Stimulated activated CD4-positive, alpha-beta T cell treated with anti-CD3 and anti-CD28 coated beads, TNF-alpha, amount 100 ng/mL, for 4 hours (primary cell): ENCODE measurements at places on chromosomes 3 and 15.

- DNase-seq: no peak
Observed at GRCh38 chr3:166759736-166760513, 620.2 kb downstream of the ZBBX start.

- no peak for DNase-seq
Observed at GRCh38 chr15:47366884-47367283, 350.4 kb upstream of the SEMA6D start.

DNA sequence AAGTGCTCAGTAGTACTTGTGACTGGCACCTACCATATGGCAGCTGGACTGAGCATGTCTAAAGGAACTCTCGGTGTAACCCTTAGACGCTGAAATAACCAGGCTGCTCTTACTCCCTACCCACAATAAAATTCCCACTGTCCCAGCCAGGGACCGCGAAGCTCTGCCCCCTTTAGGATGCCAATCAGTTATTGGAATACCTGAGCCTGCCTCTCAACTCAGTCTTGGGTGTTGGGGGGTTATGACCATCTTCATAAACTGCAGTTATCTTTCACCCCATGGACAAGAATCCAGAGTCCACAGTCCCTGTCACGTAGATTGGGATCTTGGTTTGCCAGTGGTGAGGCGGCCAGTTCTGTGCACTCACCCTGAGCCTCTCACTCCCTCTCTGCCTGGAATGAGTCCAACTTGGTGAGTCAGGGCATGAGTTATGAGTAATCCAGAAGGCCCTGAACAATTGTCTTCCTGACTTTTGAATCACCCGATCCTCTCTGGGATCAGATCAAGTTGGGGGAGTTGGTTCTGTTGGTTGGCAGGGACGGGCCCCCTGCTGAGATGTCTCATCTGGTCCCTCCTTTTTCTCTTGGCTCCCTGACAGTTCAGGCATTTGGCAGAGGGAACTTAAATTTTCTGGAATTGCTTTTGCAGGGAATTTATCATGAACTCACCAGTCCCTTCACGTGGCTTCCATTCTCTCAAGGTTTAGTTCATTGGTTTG is 120.1 kb upstream of the UBE2E1 start:
- no peak for DNase-seq

GRCh38 chr3:183244219-183244618 is 8.8 kb upstream of the B3GNT5 start:
- DNase-seq: no peak

DNA sequence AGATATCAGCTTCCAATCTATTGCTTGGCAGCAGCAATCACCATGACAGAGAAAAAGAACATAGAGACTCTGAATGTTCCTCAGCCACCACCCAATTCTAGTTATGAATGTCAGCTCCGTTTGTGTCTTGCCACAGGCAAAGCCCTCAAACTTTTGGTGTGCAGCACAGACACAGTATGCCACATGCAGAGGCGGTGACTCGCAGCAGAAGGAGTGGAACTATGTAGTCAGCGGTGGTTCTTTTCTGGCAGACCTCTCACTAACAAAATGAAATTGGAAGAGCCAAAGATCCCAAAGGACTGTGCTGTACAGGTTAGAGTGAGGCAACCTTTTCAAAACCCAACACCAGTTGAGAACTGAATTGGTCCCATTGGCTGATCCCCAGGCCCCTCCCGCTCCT is 220.9 kb downstream of the SLC9A9 start:
- DNase-seq: no peak

- no peak for DNase-seq
Observed at GRCh38 chr3:143120716-143121240, 1.2 kb downstream of the CHST2 start.

- no peak for DNase-seq
Observed at GRCh38 chr15:80071652-80072051, 12.2 kb downstream of the ZFAND6 start.

DNA sequence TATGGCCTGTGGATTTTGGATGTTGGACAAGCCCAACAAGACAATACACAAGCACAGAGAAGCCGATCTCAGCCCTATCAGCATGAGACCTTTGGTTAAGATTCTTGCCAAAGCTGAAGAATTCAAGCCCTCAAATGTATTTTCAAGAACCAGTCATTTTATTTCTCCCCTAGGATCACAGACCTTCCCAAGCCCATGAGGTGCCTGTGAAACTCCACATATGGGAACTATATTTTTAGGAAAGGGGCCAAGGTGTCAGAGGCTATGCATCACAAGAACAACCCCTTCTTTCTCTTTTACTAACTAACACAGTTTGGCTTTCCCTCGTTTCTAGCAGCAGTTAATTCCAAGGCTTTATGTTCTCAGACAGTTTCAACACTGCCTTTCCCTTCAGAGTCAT is 364.5 kb downstream of the MAGI1 start:
- DNase-seq: no peak

DNA sequence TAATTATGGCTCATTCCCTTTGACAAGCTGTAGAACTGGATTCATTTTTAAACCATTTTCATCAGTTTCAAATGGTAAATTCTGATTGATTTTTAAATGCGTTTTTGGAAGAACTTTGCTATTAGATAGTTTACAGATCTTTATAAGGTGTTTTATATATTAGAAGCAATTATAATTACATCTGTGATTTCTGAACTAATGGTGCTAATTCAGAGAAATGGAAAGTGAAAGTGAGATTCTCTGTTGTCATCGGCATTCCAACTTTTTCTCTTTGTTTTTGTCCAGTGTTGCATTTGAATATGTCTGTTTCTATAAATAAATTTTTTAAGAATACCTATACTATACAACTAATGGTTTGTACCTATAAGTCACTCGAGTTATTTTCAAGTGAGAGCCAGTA is 62.7 kb downstream of the PXYLP1 start:
- no peak for DNase-seq

GRCh38 chr3:99674086-99674789 is 35.8 kb downstream of the COL8A1 start:
- no peak for DNase-seq

DNA sequence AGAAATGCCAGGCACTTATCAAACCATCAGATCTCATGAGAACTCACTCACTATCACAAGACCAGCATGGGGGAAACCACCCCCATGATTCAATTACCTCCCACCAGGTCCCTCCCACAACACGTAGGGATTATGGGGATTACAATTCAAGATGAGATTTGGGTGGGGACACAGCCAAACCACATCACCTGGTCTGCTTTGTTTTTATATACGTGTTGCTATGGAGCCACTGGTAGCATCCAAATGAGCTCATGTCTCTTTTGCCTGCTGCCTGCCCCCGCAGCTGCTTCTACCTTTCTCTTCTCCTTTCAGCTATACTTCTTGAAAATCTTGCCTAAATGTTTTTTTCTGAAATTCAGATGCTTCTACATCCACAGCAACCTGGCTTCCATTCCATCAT is 26.8 kb upstream of the PCOLCE2 start:
- DNase-seq: no peak

- no peak for DNase-seq
Observed at GRCh38 chr3:50161320-50161719, 6.2 kb downstream of the SEMA3F start.

- no peak for DNase-seq
Observed at GRCh38 chr15:73948396-73948795, 22.1 kb downstream of the LOXL1 start.

GRCh38 chr3:122064326-122064725 is 9.2 kb downstream of the CD86 start:
- no peak for DNase-seq

DNA sequence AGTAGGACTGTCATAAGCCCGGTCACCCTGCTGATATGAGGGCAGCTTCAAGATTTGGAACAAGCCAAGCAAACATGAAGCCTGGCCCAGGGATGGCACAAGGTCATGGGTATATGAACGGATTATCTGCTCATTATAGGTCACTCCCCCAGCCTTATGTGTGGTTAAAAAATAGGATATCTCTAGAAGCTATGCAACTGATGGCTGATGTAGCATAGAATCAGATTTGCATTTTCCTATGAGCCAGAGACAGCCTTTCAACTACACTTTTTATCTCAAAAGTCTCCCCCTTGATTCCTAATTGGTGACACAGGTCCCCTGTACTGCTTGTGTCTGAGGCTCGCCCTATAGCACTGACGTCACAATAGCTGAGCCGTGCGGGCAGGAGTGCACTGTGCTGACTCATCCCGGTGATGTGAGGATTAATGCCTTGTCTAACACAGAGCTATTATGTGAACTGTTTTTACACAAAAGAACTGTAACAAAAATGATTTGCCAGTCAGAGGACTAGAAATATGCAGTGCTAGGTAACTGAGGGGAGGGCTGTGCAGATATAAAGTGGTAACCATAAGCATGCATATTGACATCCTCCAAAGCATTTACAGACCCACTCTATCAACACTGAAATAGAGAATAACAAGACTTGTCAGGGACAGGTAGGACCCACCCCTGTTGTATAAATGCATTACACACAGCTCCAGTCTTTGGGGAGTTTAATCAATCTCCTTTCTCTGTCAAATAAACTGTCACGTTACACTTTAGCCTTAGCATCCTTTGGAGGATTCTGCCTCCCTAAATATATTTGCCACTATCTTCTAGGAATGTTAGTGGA is 204.9 kb downstream of the TIGIT start:
- DNase-seq: no peak

- DNase-seq: no peak
Observed at GRCh38 chr3:139517321-139518065, 22.0 kb downstream of the RBP1 start.

- DNase-seq: no peak
Observed at GRCh38 chr3:155079746-155080487, at the start of gene MME. TSS of gene MME (plus strand) at chr3:155080319. CDS start at chr3:155084168, 3,849 bp downstream.

GRCh38 chr15:82999905-83000671 is 11.4 kb downstream of the C15orf40 start:
- no peak for DNase-seq

- DNase-seq: no peak
Observed at GRCh38 chr3:59621037-59621436, 571.2 kb upstream of the CFAP20DC start.

DNA sequence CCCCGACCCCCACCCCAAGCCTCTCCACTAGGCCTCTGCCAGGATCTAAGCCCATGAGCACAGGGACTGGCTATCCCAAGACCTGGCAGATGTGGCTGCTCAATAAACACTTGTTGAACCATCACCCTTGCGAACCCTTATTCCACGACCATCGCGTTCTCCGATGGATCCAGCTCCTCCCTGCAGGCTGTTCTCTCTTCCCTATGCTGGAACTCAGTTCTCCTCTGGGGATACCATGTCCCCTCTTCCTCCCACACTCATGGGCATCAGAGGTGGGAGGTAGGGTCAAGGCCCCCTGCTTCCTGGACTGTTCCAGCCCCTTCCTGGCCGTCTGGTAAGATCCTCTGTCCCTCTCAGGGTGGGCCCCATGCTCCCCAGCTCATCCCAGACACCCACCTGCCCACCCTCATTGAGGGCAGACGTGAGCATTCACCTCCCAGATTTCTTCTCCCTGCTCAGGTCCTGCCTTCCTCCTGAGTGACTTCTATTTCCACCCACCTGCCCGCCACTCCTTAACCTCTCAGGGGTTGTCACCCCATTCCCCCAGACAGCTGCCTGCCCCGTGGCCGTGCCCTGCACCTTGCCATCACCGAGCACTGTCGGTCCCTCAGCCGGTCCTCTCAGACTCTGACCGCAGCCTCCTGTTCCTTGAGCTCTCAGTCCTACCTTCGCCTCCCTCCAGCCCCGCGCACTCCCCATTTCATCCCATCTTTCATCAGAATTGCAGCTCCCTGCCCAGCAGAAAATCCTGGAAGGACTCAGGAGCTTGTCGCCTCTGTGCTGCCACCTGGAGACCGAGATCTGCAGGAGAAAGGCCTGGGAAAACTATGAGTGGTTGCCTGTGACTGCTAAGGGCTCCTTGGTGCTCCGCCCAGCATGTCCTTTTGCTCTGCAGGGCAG is 42.0 kb downstream of the PML start:
- DNase-seq: no peak

GRCh38 chr3:166248784-166249183 is 411.6 kb upstream of the BCHE start:
- DNase-seq: no peak

DNA sequence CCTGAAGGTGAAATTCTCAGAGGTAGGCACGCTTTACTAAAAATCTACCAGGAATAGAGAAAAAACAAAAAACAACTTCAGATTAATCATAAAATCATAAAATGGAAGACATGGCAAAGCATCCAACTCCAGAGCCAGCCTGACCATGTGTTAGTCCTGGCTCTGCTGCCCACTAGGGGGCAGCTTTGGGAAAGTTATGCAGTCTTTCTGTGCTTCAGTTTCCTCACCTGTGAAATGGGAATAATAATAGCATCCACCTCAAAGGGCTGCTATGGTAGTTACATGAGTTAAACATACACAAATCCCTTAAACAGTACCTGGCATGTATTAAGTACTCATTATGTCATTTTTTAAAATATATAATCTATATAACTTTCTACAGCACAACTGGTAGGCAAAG is 52.3 kb downstream of the WNT5A start:
- DNase-seq: no peak

DNA sequence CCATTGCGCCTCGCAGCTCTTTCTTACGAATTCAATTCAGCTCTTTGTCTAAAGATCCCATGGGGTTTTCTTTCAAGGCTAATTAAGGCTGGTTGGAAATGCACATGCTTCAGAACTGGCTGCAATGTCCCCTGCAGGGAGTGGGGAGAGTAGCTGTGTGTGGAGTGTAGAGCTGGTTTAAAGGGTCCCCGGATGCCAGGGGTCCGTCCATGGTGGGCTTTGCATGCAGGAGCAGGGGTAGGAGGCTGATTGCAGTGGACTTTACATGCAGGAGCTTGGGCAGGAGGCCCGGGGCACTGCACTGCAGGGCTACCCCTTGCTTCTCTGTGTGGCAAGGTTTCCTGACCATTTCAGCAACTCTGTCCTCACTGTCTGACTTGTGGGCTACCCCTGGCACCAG is 261.6 kb upstream of the LYSMD4 start:
- DNase-seq: no peak

DNA sequence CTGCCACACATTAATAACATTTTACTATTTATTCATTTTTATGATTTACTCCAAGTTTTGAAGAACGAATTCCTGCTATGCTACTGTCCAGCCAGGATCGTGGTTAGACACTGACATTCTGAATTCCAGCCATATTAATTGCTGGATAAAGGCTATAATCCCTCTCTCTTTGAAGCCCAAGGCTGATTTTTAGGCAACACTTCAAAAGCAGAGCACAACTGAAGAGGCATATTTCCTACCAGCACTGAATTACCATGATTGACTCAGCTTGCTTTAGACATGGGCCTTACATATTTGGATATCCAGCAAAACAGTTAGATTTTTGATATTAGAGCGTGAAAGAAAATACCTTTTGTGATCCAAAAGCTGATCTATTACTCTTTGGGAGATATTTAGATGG is 205.0 kb downstream of the ZIC1 start:
- no peak for DNase-seq

- no peak for DNase-seq
Observed at GRCh38 chr3:112059497-112059896, 25.0 kb downstream of the TMPRSS7 start.

- DNase-seq: no peak
Observed at GRCh38 chr3:112086875-112087524, 811 bp downstream of the C3orf52 start.
